ENCODE measurements at places on chromosomes 7 and 10.

DNA sequence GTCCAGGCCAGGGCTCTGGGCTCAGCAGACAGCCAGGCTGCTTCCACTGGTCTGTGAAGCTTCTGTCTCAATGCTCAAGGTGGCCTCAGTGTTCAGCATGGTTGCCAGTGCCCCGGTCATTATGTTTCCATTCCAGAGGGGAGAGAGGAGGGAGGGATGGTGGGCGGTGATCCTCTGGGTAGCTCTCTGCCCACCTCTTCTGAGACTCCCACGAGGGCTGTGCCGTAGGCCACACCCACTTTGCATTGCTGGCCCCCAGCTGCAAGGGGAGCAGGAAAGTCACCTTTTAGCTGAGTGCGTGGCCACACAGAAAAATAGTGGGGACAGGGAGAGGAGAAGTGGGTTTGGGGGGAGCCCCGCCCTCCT is 42.5 kb downstream of the FOXK1 start:
- DNase-seq = no peak

- no peak for DNase-seq
These were observed 74.2 kb downstream of the RHOBTB1 start for GRCh38 chr10:60869652-60870415.

GRCh38 chr10:71921324-71922027 is 42.7 kb upstream of the CHST3 start:
- DNase-seq = peak; percentile 0

DNA sequence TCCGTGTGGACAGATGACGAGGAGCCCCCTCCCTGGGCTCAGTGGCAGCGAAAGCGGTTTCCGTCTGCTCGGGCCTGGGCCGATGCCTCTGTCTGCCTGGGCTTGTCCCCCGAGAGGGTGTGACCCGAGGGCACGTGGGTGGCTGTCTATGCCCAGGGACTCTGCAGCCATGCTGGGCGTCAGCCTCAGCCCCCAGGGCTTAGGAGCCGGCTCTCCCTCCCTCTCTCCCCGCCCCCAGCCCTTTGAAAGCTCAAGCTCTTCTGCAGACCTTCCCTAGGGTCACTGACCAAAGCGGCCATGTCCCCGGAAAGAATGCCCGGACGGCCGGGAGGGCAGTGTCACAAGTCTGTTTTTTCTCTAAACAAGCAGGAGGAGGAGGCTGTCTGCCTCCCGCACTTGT is 7.1 kb downstream of the MICALL2 start:
- no peak for DNase-seq

DNA sequence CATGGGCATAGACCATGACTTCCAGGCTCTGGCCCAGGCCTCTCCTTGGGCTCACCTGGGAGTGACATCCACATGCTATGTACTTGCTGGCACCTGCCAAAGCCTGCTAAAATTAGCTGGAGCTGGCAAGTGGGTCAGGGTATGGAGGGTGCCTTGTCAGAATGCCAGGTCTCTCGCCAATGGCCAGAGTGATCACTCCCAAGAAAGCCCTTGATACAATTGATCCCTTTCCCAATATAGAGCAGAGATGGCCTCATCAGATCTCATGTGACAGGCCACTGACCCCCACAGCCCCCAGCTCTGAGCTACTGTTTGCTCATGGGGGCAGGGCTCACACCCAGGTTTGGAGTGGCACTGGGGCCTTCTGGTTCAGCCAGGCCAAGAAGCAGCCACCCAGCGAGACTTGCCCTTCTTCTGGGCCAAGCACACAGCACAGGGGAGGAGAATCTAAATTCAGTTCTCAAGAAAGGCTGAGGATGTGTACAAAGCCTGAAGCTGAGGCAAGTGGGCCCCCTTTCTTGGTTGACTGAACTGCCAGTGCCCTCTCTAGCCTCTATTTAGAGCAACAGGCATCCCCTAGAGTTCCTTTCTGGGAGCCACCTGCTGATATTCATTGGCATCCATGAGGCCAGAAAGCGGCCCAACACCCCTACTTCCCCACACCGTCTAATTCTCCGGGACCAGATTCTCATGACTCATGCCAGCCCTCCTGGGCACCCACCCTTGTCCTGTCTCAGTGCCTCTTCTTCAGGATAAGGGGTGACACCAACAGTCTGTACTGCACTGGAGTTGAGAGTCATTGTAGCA is 18.9 kb upstream of the MYL7 start:
- DNase-seq = no peak

GRCh38 chr10:9081253-9081652 is 1026.8 kb downstream of the GATA3 start:
- no peak for DNase-seq

DNA sequence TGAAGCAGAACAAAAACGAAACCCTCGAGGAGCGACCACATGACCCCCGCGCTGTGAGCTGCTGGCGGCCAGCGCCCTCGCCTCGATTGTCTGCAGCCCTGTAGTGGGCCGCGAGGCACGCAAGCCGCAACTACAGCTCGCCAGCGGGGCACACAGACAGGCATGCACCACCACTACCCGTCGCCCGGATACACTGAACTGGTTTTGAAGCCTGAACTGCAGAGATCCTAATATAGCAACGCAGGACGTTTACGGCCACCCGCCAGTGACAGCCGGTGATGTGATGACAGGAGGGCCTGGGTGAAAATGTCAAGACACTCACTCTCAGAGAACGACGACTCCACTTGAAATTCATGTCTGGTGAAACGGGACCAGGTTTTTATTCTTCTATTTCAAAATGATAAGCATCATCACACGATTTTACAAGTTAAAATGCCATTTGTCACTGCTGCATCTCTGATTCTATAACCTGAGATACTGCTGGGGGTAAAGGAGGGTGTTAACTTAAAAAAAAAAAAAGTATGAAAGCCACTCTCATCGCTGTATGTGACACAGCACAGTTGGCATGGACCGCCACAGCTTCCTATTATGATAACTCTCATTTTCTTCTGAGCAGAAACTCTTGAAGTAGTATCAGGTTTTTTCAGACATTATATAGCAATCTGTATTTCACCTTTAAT is 120.3 kb upstream of the DIP2C start:
- no peak for DNase-seq

DNA sequence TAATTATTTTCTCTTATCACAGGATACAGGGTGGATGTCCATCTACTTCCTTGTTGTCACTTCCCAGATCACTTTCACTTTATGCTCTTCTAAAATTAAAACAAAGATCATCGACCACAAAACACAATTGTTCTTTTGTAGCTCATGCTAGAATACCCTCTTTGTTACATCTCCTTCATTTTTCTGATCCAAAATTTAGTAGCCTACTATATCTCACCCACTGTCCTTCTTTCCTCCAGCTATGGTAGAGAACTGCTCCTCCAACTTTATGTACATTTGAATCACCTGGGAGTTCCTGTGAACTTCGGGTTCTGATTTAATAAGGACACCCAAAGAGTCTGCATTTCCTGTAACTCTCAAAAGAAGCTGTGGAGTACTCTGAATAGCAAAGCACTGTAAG is 1.2 kb upstream of the AHR start:
- DNase-seq = no peak

- no peak for DNase-seq
These were observed 300.0 kb upstream of the C7orf33 start for GRCh38 chr7:148290538-148290937.

DNA sequence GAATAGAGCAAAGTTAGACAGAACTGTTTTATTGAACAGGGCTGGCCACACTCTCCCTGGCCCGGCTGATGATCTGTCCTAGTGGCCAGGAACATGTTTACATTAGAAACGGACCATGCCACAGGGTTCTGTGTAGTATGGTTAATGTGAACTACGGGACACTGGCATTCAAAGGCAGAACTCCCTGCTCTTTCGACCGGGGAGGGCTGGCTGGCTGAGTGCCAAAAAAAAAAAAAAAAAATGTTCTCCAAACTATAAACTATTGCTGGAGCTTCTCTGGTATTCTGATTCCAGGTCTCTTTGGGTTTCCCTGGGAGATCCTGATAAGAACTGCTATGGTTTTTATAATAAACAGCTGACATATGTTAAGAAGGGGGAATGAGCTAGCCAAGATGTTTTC is 1262.6 kb upstream of the SORCS1 start:
- DNase-seq = no peak

- peak; percentile 21 for DNase-seq
These were observed 916 bp downstream of the LAMB1 start for GRCh38 chr7:108001764-108002725.

- no peak for DNase-seq
These were observed 42.8 kb upstream of the MKLN1 start for GRCh38 chr7:131284702-131285419.

DNA sequence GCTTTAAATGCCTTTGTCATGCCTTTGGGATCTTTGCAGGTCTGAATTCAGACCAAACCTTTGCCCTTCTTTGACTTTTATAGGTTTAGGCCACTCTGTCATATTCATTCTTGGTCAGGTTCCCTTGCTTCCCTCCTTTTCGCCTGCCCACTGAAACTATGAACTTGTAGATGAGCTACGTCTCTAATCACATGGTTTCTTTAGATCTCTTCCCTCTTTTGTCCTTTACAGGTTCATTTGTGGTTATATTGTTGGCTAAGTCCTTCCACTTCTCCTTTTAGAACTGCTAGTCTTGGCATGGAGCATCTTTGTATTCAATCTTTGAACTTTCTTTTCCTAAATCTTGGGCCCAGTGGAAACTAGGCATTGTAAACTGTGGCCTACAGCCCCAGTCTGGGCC is 104.0 kb upstream of the ZEB1 start:
- DNase-seq = no peak

DNA sequence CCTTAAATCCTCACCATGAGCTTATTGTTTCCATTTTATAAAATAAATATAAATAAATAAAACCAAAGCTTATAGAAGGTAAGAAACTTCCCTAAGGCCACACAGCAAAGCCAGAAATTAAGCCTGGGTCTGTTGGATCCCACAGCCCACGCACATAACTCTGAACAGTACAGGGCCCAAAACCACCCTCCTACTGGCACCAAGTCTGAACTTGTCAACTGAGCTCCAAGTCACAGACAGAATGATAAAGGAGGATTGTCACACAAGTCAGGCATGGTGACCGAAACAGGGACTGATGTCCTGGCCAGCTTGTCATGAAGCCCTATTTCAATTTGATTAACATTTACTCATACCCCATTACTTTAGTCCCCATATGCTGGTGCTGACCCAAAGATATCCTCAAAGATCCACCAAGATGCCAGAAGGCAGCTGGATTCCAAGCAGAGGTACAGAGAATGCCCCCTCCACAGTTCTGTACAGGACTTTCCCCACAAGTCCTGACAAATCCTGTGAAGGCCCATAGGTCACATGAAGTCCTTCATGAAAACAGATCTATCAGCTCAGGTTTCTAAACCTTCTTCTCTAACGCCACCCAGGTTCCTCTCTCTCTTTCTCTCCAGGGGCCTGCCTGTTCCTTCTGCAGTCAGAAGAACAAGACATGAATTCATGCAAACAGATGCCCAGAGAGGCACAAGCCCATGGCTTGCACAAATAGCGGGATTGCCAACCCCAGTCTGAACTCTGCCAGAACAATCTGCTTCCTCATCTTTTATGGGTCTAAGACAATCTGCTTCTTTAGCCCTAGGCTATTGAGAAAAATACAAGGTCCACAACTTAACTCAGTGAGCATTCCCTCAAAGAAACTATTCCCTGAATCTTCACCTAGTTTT is 60.9 kb downstream of the GLI3 start:
- no peak for DNase-seq

DNA sequence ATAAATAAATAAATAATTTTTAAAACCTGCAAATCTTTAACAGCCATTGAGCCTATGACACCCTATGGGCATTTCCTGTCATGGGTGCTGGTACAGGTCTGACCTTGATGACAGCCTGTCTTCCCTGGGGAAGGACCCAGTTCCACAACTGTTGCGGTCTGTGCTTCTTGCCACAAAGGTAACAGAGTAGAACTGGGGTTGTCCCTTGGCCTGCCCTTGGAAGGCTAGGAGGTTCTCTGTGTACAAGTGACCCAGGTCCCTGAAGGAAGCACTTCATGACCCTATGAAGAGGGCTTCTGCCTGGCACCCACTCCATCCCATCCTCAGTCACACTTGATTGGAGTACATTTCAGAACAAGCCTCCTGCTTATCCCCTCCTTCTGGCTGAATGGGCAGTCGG is 66.9 kb downstream of the OGDH start:
- DNase-seq = no peak

DNA sequence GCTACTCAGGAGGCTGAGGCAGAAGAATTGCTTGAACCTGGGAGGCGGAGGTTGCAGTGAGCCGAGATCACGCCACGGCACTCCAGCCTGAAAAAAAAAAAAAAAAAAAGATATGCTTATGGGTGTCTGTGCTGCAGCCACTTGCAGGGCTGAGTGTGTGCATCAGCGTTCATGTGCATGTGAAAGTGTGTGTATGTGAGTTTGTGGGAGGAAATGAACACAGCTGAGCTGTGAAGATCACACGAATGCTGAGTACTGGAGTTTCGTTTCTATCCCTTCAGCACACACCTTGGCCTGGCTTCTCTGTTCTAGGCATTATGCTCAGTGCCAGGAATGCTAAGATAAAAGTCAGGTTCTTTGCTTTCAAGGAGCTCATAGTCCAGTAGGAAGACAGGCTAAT is 12.0 kb upstream of the SVOPL start:
- DNase-seq = no peak

DNA sequence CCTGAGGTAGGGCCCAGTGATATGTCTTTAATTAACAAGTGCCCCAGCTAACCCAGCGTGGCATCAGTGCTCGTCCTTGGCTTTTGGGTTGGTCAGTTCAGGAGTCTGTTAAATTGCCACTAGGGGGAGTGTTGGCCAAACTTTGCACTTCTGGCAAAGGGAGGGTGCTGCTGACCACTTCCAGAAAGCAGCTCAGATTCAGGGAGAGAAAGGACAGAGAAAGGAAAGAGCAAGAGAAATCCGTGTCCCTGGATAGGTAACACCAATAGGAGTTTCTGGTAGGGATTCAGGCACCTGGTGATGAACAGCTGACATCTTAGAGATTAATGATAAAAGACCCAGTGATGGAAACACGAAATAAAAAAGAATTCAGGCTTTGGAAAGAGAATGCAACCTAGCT is 243.1 kb upstream of the AOAH start:
- no peak for DNase-seq

DNA sequence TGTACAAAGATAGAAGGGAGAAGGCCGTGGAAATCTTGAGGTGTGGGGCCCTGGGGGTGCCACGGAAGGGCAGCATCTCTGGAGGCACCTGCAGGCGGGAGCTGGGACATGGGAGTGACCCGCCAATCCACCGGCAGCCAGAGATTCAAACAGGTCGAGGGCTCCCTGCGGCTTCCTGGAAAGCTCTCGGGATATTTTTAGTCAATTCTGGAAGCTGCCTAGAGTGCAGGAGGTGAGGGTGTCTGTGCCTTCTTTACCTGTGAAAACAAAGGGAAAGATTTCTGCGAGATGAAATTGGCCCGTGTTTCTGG is 16.6 kb downstream of the MNX1 start:
- no peak for DNase-seq

- DNase-seq = no peak
These were observed 26.6 kb downstream of the RBM17 start for GRCh38 chr10:6115411-6115810.

- DNase-seq = no peak
These were observed 139.0 kb downstream of the ELFN1 start for GRCh38 chr7:1809070-1809469.

- no peak for DNase-seq
These were observed 327.5 kb upstream of the PLXDC2 start for GRCh38 chr10:19488592-19489280.
